Lower lobe of right lung (tissue), 2 donors: ENCODE measurements at places on chromosomes 5 and 9. TPM values are rescaled to one million over a fixed set of nuclear protein-coding genes. Genes with fewer than 3 reads are reported as not detected.

The FGFR4 gene
- total RNA-seq, result 59.7 TPM

- no peaks in the 10 kb centered on the region for H3K27me3 ChIP-seq
- H3K27ac ChIP-seq, result no peak overlapping the region
- peaks cover 12% of the 10 kb centered on the region for H3K4me1 ChIP-seq
- peak; percentile 25 for DNase-seq
Measured at GRCh38 chr9:124814164-124814535, 37.2 kb downstream of the OLFML2A start.

DNA sequence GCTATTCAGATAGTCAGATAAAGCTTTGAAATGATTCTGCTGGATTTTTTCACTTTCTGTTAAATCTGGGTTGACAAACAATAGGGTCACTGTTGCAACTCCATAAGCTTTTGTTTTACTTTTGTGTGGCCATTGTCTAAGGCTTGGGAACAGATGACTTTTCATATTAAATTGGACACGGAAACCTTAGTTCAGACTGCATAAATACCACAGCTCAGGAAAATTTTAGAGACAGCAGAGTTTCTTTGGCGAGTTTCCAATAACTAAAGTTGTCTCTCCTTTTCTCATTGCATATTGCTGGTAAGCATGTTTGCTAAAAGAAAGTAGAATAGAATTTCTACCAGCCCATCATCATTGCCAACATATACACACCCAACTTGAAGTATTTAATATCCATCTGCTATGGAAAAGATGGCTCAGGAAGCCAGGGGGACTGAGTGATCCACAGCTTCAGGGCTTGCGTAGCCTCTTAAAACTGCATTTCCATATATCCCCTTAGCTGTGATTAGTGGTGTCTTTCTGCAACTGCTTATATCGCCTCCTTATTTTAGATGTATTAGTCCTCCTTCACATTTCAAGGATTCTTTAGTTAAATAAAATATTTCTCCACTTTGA lies 168.2 kb downstream of the ARHGAP26 start:
- DNase-seq, result no peak
- no peaks in the 10 kb centered on the region for H3K36me3 ChIP-seq
- H3K27me3 ChIP-seq, result no peaks in the 10 kb centered on the region
- H3K4me1 ChIP-seq, result peaks cover 34% of the 10 kb centered on the region
- no peak overlapping the region for H3K4me3 ChIP-seq

DNA sequence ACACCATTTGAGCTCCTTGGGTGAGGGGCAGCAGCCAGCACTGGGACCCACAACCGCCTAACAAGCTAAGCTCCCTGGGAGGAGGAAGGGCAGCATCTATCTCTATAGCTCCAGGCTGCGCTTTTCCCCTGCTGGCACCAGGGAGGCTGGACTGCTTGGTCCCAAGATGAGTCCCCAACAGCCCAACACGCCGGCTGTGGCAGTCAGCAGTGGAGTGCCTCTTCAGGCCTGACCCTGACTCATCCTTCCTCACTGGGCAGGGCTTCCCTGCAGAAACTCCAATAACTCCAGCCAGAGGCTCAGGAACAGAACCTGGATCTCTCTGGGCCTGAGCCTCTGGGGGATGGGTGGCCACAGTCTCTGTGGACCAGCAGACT lies 113.7 kb upstream of the ADAMTS16 start:
- H3K27me3 ChIP-seq, result no peaks in the 10 kb centered on the region
- H3K4me3 ChIP-seq, result no peak overlapping the region
- H3K27ac ChIP-seq, result no peak overlapping the region

The IRGM gene
- total RNA-seq, result 0.24 TPM

The MZB1 gene
- total RNA-seq, result 7.8 TPM

The HAVCR1 gene
- total RNA-seq, result not detected

- no peaks in the 10 kb centered on the region for H3K36me3 ChIP-seq
- H3K27ac ChIP-seq, result no peak overlapping the region
- DNase-seq, result no peak
- no peak overlapping the region for H3K4me3 ChIP-seq
- H3K4me1 ChIP-seq, result peaks cover 8% of the 10 kb centered on the region
Measured at GRCh38 chr5:485946-486491, 38.2 kb downstream of the SLC9A3 start.

- no peaks in the 10 kb centered on the region for H3K4me1 ChIP-seq
- H3K4me3 ChIP-seq, result no peak overlapping the region
- no peak overlapping the region for H3K27ac ChIP-seq
Measured at GRCh38 chr5:151491062-151491461, 43.7 kb downstream of the SLC36A1 start.

DNA sequence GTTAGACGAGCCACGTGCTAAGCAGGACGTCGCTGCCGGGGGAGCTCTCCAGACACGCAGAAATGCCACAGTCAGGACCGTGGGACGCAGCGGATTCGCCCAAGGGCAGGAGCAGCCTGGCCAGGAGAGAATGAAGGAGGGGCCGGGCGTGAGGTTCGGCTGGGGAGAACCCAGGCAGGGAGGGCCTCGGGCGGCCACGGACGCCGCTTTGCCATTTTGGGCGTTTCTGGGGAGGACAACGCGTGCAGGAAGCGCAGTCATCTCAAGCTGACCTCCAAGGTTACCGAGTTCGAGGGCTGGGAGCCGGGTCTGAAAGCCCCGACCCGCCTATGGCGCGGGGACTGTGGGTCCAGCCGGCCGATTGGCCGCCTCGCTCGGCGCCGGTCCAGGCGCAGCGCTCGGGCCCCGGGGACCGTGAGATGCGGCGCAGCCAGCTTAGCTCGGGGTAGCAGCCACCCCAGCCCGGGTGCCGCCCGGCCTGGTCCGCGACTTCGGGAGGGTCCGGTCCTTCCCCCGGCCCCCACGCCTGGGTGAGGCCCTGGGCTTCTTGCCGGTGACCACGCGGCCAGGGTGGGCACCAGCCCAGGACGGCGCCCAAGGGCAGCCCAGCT lies 760 bp upstream of the MAN1B1 start:
- H3K36me3 ChIP-seq, result peaks cover 36% of the 10 kb centered on the region
- peak overlapping the region; percentile 94 for H3K27ac ChIP-seq
- DNase-seq, result peak; percentile 71
- peaks cover 24% of the 10 kb centered on the region for H3K4me1 ChIP-seq
- peak overlapping the region; percentile 77 for H3K4me3 ChIP-seq

DNA sequence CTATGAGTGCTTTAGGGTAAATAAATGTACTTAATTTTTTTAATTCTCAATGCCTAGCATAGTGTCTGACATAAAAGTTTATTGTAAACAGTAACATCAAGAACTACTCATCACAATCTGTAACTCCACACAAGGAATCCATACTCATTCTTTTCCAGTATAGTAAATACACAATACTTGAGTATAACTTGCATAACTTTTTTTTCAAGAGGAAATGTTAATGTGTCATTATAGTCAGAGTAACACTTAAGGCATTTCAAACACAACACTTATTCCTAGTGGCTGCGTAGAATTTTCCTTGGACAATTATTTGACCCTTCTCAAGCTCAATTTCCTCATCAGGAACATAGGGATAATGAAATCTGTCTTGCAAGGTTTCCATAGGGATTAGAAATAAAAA lies 584.3 kb downstream of the CAAP1 start:
- no peak overlapping the region for H3K27ac ChIP-seq
- H3K27me3 ChIP-seq, result no peaks in the 10 kb centered on the region
- H3K36me3 ChIP-seq, result no peaks in the 10 kb centered on the region
- no peak overlapping the region for H3K4me3 ChIP-seq
- DNase-seq, result no peak

The BTNL3 gene
- total RNA-seq, result not detected

The CSNK1A1 gene
- total RNA-seq, result 198 TPM

GRCh38 chr5:76547242-76547890 lies 75.8 kb downstream of the F2RL2 start:
- no peaks in the 10 kb centered on the region for H3K36me3 ChIP-seq
- no peaks in the 10 kb centered on the region for H3K27me3 ChIP-seq
- peak overlapping the region; percentile 68 for H3K27ac ChIP-seq
- peaks cover 43% of the 10 kb centered on the region for H3K4me1 ChIP-seq
- DNase-seq, result no peak
- peak overlapping the region; percentile 17 for H3K4me3 ChIP-seq

DNA sequence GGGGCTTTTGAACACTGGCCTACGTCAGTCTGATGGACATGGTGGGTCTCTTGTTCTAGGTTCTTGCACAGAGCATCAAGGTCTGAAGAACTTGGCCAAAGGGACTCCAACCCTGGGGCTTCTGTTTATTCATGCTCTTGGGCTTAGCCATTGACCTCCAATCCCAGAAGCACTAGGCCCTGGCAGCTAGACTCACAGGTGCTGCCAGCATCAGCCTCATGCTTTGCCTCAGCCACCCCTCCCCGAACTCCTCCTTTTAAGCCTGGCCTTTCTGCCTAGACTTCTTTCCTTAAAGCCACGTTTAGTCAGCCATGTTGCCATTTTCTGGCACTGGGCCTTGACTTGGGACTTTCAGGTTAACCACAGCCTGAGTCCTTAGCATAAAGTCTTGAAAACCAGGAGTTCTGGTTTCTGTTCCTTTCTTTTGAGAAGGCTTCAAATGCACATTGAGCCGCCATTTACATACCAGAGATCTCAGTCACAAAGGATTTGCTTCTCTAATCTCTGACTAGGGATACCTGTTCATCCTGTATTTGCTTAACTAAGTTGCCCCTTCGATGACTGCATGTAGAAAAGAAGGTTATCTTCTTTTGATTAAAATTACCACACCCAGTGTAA lies 54.7 kb downstream of the ANGPTL2 start:
- no peaks in the 10 kb centered on the region for H3K36me3 ChIP-seq
- H3K4me1 ChIP-seq, result peaks cover 14% of the 10 kb centered on the region
- H3K4me3 ChIP-seq, result no peak overlapping the region
- H3K27me3 ChIP-seq, result no peaks in the 10 kb centered on the region

GRCh38 chr5:171801839-171802238 lies 16.2 kb downstream of the SMIM23 start:
- peaks cover 8% of the 10 kb centered on the region for H3K27me3 ChIP-seq
- no peaks in the 10 kb centered on the region for H3K4me1 ChIP-seq
- H3K36me3 ChIP-seq, result no peaks in the 10 kb centered on the region
- no peak overlapping the region for H3K27ac ChIP-seq

DNA sequence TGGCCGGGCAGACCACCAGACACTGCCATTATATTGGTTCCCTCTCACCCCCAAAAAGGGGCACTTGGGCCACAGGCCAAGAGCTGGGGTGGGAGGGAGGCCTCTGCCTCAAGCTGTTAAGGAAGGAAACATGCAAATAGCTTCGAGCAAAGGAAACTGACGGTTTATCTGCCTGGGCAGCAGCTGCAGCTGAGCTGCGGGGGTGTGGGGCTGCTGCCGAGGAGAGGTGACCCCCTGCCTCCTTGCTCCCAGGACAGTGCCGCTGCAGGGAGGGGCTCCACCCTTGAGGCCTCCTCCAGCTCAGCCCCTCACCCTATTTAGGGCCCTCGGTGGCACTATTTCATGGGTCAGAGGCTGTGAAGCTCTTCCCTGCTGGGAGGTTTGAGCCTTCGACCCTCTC lies 789 bp downstream of the DOK3 start:
- peak overlapping the region; percentile 89 for H3K27ac ChIP-seq
- peaks cover 28% of the 10 kb centered on the region for H3K4me1 ChIP-seq
- H3K27me3 ChIP-seq, result no peaks in the 10 kb centered on the region

The HK3 gene
- total RNA-seq, result 61.2 TPM
